ENCODE measurements at places on chromosomes 11 and 22.

- peak; percentile 55 for DNase-seq
These were observed 5.8 kb upstream of the KDM2A start for GRCh38 chr11:67113231-67113721.

DNA sequence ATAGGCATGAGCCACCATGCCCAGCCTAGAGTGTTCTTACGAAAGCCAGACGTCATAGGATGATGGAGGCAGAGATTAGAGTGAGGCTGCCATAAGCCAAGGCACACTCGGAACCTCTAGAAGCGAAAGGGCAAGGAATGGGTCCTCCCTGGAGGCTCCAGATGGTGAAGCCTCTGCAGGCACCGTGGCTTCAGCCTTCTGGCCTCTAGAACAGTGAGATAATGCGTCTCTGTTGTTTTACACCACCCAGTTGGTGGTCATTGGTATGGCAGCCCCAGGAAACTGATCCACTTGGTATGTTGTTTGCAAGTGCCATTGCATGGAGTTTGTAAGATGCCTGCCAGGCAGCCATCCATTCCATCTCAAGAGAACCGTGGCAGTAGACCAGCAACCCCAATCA lies 791.0 kb downstream of the TBC1D22A start:
- no peak for DNase-seq

DNA sequence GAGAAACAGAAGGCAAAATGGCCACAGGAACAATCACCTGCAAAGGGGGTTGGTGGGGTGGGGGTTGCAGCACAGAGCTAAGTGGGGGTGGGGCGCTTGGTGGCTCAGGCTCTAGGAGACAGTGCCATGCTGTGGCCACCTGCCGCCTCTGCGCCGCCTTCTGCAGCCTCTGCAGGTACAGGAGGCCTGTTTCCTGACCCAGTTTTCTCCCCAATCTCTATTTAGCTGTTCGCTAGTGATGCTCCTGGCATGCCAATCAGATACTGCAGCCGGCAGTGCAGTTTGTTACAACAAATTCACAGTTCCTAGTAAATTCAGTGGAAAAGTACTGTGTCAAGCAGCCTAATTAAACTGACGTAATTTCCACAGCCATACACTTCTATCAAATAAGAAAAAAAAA lies 106.4 kb downstream of the SERGEF start:
- DNase-seq, result no peak

- no peak for DNase-seq
These were observed 896.2 kb downstream of the BRD1 start for GRCh38 chr22:48931452-48931851.

- DNase-seq, result no peak
These were observed 71.8 kb downstream of the CTTN start for GRCh38 chr11:70470127-70470526.

DNA sequence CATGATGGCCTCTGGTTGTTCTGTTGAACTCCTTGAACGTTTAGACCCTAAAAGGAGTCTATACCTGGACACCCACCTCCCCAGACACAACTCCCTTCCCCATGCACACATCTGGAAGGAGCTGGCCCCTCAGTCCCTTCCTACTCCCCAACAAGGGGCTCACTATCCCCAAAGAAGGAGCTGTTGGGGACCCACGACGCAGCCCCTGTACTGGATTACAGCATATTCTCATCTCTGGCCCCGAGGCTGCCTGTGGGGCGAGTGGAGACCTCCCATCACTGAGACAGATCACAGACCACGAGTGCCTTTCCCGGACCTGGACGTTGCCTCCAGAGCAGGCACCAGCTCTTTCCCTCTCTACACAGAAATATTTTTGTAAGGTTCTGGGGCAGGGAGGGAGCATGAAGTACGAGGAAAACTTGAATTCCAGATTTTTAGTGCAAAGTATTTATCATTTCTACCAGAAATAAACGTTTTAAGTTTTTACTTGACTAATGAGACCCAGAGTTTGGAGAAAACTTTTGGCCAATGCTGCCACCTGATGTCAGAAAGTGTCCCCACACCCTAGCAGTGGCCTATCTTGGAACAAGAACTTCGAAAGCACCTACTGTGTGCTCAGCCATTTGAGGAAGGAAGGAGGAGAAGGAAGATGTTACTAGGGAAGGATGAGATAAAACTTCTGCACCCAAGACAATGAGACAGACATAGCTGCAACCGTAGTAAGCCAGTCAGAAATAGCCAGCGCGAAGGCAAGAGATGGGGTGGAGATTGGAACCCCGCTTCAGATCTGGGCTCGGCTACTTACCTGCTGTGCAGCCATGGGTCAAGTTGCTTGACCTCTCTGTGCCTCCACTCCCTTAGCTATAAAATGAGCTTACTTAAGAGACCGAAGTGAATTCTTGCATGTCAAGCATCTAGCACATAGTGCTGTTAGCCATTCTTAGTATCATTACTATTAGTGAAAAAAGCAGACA lies 10.2 kb upstream of the POU2F3 start:
- no peak for DNase-seq

DNA sequence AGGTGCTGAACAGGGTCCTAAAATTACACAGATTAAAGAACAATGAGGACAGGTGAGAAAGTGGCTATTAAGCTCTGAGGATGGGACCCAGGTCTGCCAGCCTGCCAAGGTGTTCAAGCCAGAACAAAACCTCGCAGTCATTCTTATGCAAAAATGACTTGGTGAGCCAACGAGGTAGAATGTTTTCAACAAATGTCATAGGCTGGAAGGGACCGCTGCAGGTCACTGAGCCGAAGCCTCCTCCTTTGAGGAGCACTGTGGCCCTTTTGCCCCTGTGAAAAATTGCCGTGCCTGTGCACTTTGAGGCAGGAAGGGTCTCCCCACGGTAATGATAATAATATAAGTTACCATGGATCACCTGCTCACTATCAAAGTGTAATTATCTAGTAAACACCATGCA lies 216.2 kb downstream of the DSCAML1 start:
- peak; percentile 20 for DNase-seq
